ENCODE measurements at places on chromosomes 13 and 19. TPM values are rescaled to one million over a fixed set of nuclear protein-coding genes. Genes with fewer than 3 reads are reported as not detected.
A peak's percentile ranks its signal among the peaks of the same experiment; 100 is the strongest.

DNA sequence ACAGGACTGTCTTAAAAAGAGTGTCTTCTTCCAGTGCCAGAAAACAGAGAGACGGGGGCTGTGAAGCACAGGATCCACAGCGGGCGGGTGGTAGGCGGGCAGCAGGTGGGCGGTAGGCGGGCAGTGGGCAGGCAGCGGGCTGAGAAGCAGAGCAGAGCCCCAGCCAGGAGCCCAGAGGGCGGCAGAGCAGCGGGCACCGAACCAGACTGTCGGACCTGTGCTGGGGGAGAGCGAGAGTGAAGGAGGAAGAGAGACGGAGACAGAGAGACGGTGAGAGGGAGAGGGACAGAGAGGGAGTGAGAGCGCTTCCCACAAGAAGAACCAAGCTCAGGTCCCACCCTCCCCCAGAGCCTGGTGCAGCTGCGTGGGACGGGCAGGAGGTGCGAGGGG, 30.3 kb downstream of the RASA3 start:
- DNase-seq: peak; percentile 14

DNA sequence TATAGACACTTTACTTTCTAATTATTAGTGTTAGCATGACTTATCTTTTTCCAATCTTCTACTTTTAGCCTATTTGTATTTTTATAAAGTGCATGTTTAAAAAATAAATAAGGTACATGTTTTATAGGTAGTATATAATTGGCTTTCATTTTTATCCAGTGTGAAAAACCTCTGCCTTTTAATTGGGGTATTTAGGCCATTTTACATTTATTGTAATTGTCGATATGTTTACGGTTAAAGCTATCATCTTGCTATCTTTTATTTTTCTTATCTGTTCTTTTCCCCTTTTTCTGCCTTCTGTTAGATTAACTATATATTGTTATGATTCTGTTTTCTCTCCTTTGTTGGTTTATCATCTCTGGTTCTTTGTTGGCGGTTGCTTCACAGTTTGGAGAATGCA, 9.1 kb downstream of the PROZ start:
- DNase-seq: no peak

The RNF17 gene
- total RNA-seq: not detected

GRCh38 chr13:52599848-52600603, 42.2 kb upstream of the HNRNPA1L2 start:
- DNase-seq: peak; percentile 42

GRCh38 chr13:94298346-94298745, 181.1 kb downstream of the DCT start:
- no peak for DNase-seq

- DNase-seq: peak; percentile 78
These were observed 1.7 kb downstream of the GTF3A start for GRCh38 chr13:27425918-27426630.

DNA sequence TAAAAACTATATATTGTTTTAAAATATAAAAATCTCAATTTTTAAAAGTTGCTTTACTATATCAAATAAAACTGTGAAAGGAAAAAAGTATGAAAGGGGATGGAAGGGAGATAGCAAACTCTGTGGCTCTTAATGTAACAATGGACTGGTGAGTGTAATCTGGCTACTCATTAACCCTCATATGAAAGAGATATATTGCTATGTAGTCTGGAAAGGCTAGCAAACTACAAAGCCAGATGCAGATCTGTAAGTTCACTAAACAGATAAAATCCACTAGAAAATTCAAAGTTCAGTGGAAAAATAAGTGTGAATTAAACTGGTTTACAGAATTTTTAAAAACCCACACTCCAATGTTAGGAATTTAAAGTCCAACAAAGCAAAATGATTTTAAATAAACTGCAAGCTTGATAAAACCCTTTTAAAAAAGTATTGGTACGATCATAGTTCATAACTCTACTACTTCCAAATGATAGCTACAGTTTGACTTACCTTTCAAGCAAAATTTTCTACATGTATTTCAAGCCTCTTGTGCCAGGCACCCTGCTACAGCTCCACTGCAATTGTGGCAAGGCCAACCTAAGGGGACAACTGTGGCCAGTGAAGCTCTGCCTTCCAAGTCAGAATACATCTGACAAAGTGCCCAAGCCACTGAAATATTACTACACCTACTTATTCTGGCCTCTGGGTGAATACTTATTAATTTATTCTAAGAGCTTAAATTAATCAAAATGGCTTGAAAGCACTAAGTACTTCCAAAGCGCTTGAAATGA, 647 bp upstream of the ELF1 start:
- DNase-seq: no peak

The LYPD5 gene
- 1.3 TPM for total RNA-seq

GRCh38 chr19:14542711-14543328, 13.4 kb downstream of the TECR start:
- DNase-seq: no peak

GRCh38 chr13:43482026-43482425, 304.7 kb downstream of the ENOX1 start:
- DNase-seq: no peak

DNA sequence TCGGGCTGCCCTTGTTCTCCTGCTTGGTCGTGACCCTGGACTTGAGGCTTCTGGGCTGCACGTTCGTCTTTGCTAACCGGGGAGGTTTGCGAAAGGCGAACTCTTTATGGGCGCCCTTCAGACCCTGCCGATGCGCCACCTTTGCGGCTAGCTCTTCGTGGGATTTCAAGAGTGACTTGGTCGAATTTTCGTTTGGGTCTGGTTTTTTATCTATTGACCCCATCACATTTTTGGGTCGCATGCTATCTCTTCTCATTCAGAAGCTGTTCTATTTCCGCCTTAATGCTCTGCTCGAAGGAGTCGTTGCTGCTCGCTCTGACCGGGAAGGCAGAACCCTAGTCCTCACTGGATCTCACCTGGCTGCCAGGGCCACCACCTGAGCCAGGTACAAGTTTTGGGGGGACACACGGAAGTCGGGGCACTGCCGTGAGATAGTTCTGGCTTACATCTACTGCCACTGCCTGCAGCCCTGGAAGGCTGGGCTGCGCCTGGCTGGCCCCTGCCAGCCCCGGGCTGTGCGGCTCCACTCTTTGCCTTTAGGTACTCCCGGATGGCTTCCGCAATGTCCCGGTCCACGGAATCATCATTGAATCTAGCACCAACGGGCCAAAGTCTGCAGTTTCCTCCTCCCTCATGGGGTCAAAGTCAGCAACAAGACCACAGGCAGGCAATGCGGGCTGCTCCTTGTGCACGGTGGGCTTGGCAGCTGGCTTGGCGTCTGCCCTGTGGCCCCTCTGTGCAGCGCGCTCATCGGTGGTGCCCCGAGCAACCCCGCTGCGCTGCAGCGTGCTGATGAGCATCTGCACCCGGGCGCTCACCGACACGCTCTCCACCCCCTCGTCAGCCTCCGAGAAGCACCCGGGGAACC, 16.2 kb downstream of the RB1 start:
- DNase-seq: no peak

DNA sequence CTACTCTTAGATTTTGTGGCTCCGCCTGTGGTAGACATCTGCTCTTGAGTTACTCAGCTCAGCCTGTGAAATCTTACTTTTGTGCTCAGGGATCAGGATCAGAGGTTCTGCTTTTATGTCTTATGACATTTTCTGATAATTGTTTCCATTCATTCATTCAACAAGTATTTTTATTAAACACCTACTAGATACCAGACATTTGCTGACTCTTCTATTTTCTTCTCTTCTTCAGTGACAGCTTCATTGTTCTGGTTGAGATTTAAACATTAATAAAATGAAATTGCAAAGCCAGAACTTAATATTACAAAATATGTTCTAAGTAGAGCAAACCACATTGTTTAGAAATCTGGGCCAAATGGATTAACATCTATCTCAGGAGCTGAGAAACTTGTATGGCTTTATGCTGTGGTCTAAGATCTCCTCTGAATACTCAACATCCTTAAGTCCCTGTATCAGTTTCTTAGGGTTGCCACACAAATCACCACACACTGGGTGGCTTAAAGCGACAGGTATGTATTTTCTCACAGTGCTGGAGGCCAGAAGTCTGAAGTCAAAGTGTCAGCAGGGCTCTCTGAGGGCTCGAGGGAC, 15.8 kb upstream of the MICU2 start:
- no peak for DNase-seq

DNA sequence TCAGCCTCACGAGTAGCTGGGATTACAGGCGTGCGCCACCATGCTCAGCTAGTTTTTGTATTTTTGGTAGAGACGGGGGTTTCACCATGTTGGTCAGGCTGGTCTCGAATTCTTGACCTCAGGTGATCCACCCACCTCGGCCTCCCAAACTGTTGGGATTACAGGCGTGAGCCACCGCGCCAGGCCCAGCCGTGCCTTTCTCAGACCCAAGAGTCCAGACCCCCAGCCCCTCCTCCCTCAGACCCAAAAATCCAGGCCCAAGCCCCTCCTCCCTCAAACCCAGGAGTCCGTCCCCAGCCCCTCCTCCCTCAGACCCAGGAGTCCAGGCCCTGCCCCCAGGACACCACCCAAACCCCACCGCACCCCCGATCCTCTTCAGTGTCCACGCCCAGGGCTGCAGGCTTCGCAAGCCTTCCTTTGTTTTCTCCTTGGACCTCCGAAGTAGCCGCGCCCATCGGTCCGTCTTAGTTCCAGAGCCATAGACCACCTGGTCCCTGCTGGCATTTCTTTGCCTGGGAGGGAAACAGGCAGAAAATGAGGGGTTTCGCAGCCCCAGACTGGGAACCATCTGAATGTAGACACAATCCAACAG, 3.7 kb downstream of the TMC4 start:
- DNase-seq: no peak

- no peak for DNase-seq
These were observed 11.6 kb downstream of the ADPRHL1 start for GRCh38 chr13:113441661-113442060.

DNA sequence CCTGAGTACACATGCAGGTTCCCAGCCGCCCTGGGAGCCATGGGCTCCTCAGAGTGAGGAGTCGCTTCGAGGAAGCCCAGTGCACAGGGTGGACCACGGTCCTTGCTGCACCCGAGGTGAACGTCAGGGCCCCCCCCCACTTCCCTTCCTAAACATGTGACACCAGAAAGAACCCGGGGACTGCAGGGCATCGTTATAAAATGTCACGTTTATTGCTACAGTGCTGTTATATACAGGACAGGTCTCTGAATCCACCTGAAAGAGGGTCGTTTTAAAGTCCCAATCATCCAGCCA, 3.8 kb upstream of the UQCR11 start:
- DNase-seq: no peak

The ZNF568 gene
- 9.2 TPM for total RNA-seq

DNA sequence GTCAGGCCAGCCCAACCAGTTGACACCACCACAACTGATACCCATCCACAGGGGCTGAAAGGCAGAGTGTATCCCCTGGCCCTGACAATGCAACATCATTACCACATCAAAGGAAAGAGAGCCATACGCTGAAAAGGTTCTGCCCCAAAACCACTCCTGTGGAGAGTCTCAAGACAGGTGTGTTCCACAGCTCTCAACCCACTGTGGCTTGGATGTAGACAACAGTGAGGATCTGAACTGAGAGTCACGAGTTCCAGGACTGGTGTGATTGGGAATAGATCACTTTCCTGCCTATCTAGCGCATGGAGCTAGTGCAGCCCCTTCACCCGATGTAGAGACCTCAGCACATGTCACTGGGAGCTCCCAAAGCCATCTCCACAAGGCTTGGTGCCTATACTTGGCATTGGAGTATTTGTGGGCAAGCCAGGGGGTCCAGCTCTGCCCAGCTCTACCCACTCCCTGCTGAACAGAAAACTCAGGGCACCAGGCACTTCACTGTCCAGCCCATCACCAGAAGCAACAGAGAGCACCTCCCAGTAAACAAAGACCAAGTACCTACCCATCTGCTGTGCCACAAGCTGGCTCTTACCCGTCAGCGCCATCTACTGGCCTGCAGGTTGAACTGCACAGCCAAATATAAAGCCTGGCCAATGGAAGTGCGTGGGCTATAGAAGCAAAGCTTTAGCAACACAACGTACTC, 579.5 kb downstream of the UQCRFS1 start:
- DNase-seq: no peak

DNA sequence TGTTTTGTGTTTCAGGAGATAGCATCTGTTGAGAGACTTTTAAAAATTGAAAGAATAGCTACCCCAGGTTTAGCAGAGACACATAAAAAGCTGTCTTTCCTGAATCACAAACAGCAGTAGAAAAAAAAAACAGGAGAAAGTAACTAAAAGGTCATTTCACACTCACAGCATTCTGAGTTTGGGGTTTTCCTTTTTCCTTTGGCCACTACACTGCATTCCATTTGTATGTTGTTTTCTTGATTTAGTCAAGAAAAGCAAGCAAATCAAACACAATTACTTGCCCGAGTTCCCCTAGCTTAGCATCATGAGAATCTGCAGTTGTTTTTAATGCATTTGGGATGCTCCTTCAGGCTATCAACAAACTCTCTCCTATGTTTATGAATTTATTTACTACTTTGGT, 161.0 kb downstream of the KCTD12 start:
- DNase-seq: no peak

- DNase-seq: no peak
These were observed 37.2 kb downstream of the SLITRK1 start for GRCh38 chr13:83845106-83845505.

The KLC3 gene
- total RNA-seq: 0.21 TPM

The RUBCNL gene
- total RNA-seq: 0.97 TPM

The FGF14 gene
- total RNA-seq: 1.3 TPM

GRCh38 chr19:49387936-49388372, at the start of gene KASH5:
TSS of gene KASH5 (plus strand) at chr19:49388249. CDS start at chr19:49390884, 2,635 bp downstream.
- peak; percentile 85 for DNase-seq

DNA sequence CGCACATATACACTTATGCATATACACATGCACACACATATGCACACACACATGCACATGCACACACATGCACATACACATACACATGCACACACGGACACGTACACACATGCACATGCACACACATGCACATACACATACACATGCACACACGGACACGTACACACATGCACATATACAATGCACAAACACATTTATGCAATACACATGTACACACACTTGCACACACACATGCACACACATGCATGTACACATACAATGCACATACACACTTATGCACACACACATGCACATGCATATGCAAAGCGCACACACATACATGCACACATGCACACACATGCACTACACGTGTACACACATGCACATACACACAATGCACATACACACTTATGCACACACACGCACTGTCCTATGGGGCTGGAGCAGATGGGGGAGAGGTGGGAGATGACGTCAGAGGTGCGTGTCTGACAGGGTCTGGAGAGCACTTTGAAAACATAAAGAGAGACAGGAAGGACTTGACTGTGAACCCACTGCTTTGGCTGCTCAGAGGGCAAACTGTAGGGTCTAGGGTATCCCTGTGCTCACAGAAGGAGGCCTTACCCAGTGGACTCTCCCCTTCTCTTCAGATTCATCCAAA, 108.2 kb downstream of the UQCRFS1 start:
- no peak for DNase-seq

- no peak for DNase-seq
These were observed 118.8 kb upstream of the FRY start for GRCh38 chr13:31912647-31913401.

DNA sequence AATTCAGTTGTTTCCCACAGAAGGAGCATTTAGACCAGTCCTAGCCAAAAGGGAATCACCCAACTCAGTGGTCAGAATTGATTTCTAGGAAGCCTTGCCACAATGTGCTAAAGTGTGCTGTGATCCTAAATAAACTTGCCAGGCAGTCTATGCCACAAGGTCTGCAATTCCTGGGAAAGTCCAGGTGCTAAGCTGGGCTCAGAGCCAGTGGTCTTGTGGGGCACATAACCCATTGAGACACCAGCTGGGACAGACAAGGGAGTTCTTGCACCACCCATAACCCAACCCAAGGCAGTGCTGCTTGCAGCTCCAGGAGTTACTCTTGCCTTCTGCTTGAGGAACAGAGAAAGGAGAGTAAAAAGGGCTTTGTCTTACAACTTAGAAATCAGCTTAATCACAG, 489.5 kb upstream of the SPRY2 start:
- DNase-seq: no peak

The ENOX1 gene
- 1.7 TPM for total RNA-seq

All from left cardiac atrium (tissue), 4 donors.